Foreskin fibroblast (primary cell): ENCODE measurements at places on chromosomes 4 and X.
A peak's percentile ranks its signal among the peaks of the same experiment; 100 is the strongest.

- no peak for DNase-seq
Observed at GRCh38 chr4:6013564-6013963, 4.7 kb downstream of the C4orf50 start.

DNA sequence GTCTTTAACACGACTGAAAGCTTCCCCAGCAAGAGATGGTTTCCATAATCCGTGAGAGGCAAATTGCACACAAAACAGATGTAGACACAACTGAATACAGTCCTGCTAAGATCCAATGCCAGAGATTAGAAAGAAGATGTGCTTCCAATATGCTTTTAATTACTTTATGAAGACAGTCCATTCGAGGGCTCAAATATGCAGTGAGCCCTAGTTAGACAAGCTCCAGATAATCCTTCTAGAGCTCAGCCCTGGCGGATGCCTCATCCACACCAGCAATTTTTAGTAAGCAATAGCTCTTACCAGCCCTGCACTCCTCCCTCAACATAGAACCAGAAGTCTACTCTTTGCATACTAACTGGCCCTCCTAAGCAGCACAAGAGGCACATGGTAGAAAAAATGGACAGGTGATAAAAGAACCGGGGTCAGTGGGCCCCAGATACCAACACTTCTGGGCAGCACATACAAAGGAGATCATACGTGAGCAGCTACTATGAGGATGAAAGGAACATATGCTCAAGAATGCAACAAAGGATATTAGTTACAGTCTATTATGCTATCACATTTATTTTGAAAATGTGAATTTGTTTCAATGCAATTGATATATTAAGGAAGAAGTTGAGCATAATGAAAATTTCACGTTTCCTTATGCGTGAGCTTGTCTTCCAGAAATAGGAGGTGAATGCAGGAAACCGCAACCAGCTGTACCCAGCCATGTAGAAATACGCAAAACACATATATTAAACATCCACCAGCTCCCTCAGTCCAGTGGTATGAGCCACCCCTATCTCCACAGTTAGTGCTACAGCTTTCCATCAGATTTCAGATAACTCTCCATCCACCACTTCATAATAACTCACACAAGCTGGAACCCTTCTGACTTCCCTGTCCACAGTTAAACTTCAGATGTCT, 34.3 kb downstream of the GPC4 start:
- DNase-seq = peak; percentile 2

- DNase-seq = peak; percentile 90
Observed at GRCh38 chr4:123587983-123588494, 191.4 kb downstream of the SPRY1 start.

DNA sequence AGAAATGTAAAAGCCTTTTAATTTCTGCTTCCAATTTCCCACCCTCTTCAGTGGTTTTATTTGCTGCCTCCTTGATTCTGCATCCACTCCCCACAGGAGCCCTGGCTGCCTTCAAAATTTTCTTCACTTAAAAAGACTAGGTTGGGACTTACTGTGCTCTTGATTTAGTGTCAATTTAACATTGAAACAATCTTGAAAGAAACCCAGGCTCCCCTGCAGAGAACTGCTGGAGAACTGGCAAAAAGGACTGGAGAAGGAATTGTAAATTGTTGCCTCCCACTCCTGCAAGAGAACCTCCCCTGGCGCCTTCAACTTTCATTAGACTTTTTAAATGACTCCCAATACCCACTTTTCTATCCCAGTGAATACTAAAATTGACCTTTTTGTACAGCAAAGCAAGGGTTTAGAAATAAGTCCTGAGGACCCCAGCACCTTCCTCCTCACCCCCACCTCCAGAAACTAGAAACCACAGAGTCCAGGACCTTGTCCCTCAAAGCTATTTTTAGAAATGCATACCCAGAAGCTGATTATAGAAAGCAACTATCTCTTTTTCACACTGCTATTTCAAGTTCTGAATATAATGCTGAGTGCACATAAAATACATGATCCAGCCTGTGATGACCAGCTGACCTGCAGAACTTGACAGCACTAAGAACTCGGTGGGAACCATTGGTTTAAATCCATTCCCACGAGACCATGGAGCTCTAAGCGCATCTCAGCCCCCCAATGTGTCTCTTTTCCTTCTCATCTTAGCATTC, 155.5 kb downstream of the INPP4B start:
- no peak for DNase-seq

- no peak for DNase-seq
Observed at GRCh38 chrX:54821310-54821709, 13.8 kb downstream of the MAGED2 start.

GRCh38 chrX:110210417-110211139, 107.3 kb downstream of the AMMECR1 start:
- DNase-seq = peak; percentile 79

DNA sequence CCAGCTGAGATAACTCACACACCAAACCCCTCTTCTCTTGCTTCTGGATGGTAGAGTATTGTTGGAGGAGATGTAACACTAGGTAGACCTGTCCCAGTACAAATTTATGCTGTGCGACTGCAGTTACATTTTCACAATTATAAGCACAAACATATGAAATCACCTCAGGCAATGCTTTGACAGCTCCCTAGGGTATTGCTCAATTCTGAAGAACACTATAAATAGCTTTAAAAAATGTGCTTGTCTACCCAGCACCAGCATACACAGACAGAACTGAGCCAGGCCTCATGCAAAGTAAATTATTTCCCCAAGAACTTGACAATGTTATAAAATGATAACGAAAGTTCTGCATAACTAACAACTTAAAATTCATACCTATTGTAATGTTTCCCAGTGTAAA, 1999.1 kb upstream of the ADGRL3 start:
- no peak for DNase-seq

GRCh38 chrX:149757206-149758067, 16.4 kb upstream of the HSFX1 start:
- DNase-seq = no peak

- DNase-seq = no peak
Observed at GRCh38 chrX:132373610-132374009, 115.2 kb downstream of the MBNL3 start.

DNA sequence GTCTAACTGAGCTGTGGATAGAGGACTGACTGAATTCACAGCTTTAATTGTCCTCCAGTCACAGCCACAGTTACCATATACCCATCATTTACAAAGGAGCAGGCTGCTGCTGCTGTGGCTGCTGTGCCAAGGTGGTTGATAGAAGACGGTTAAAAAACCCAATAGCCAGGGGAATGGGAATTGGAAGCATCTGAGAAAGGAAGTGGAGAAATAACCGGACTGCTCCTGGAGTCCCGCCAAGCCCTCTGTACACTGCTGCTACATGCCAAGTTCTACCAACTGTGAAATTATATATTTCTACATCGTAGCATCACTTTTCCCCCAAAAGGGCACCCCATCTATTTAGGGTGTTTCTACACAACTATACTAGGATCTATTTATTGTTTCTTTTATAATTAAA, 279.7 kb upstream of the ARX start:
- no peak for DNase-seq

DNA sequence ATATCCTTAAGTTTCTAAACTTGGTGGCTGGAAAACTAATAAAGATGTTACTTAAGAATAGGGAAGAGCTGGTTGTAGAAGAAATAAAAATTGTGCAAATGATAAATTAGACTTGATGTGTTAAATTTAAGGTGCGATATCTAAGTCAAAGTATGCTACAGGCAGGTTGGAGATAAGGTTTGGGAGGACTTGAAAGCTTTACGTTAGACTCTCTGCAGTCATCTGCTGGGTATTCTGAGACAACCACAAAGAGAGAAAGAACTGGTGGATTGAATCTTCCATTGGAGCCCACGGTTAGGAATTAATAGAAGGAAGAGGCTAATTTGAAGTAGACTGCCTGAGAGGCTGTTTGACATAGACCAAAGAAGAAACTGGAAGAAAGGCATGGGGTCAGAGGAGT, 7.9 kb downstream of the SMAD1 start:
- DNase-seq = no peak
